ENCODE measurements at places on chromosomes 16 and 17.
A peak's percentile ranks its signal among the peaks of the same experiment; 100 is the strongest.

GRCh38 chr16:85149776-85150175, 37.5 kb upstream of the CIBAR2 start:
- DNase-seq: no peak

- no peak for DNase-seq
Observed at GRCh38 chr16:84199097-84199496, 8.1 kb downstream of the ADAD2 start.

GRCh38 chr17:15171167-15172047, 93.7 kb downstream of the PMP22 start:
- DNase-seq: peak; percentile 8

GRCh38 chr17:19771971-19772630, 24.0 kb upstream of the ALDH3A1 start:
- no peak for DNase-seq

DNA sequence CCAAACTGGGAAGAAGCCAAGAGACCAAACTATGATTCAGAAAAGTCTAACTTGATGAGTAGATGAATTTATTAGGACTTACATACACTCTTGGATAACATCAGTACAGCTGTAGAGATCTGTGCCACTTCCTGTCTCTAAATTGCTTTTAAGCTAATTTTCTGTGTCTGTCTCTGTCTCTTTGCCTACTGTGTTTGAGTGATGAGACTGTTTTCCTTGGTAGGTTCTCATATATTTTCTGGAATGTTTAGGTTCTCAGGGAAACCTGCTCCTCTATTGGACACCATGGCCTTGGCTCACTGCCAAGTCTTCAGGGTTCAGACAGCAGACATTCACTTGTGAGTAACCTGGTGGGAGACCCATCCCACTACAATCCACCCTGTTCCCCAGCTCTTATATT, 103.5 kb upstream of the KIF2B start:
- no peak for DNase-seq

- DNase-seq: no peak
Observed at GRCh38 chr16:56652600-56652999, 914 bp downstream of the MT1B start.

DNA sequence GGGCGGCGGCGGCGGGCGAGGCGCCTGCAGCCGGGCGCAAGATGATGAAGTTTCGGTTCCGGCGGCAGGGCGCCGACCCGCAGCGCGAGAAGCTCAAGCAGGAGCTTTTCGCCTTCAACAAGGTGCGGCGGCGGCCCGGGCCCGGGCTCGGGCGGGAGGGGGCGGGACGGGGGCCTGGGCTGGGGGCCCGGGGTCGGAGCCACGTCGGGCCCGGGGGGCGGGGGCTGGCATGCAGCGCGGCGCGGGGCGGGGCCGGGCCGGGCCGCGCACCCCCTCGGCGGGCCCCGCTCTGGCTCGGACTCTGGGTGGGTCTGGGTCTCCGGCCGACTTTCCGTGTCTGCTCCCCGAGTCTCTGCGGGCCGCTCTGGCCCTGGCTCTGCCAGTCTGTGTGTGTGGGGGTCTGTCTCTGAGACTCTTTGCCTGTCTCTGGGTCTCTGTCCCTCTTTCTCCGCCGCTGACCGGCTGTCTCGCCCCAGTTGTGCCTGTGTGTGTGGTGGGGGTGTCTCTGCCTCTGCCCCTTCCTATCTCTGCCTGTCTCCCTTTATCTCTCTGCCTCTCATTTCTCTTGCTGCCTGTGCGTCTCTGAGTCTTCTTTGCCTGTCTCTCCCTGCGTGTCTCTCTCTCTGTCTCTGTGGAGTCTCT, 328 bp downstream of the LLGL1 start:
- no peak for DNase-seq

DNA sequence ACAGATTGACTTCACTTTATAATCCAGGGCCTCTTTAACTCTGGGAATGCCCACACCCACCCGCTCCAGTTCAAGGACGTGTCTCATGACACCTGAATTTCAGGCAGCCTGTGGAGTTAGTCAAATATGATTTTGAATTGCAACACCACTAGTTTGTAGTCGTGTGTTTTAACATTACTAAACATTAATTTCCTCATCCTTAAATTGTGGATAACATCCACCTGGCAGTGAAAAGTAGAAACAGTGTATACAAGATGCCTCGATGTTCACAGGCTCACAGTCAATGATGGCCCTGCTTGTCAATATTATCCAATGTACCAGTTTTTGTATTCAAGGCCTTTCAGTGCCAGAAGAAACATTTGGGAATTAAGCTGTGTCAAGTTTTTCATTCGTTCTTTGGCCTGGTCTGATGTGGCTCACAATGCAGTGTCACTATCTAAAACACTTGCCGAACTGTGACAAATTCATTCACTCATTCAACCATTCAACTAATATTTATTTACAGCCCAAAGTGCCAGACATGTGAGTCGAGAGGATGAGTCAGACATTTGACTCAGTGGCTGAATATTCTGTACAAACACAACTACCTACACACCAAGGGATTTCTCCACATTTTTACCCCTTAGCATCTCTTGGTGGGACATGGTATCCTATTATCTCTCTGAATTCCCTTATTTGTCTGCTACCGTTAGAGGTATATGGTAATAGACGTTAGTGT, 1.4 kb downstream of the MEIOB start:
- DNase-seq: no peak

DNA sequence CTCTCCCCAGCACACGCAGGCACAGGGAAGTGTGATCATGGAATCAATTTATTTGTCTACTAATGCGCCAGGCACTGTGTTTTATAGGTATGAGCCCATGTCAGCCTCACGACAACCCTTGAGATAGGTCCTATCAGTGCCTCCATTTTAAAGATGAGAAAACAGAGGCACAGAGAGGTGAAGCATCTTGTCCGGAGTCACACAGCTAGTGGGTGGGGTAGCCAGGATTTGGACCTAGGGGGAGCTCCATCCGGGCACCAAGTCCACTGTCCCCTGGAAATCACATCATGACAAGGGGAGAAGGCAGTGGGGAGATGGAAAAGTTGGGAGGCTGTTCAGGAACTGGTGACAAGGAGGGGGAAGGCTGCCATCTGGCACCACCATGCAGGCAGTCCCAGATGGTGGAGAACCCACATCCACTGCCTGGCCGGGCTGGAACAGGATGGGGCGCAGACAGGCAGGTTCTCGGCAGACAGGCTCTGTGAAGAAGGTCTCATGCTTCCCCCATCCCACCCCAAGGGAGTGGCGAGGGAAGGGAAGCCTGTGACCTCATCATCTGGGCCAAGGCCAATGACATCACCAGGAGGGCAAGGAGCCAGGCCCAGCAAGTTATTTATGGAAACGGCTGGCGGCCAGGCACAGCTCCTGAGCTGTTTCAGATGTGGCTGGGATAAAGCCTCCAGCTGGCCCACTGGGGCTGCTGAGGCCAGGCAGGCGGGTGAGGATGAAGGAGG, 126.0 kb upstream of the SDK2 start:
- peak; percentile 88 for DNase-seq

DNA sequence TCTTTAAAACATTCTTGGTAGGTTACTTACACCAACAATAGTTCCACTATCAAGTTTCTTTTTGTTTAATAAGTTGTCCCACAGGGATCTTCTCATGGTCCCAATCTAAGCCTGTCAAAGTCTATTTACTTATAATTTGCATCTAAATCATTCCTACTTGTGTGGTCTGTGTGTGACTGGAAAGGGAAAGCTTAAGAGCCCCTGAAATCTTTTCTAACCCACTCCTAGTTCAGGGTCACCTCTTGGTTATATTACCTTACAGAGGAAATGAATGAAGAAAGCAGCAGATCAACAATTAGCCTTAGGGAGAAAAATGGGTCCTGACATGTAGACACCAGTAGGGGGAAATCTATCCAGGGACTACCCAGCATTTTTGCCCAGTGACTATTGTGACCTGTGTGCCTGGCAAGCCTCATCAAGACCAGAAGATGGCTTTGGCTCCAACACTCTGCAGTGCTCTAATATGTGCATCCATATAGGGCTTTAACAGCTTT, 110.4 kb upstream of the HAS3 start:
- peak; percentile 52 for DNase-seq

DNA sequence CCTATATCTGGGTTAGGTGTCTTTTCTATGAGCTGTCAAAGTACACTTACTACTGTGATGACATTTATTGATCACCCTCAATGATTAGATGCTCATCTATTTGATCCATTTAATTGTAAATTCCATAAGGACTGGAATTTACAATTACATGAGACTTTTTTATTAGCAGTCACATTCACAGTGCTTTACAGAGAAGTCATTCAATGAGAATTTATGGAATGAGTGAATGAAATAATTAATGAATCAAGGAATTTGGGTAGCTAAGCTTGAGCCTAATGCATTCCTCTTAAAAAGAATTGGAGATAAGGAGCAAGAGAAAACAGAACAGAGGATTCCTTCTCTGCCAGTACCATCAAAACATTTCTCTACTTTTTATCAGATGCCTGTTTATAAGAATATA, 1437.5 kb upstream of the CDH8 start:
- no peak for DNase-seq

DNA sequence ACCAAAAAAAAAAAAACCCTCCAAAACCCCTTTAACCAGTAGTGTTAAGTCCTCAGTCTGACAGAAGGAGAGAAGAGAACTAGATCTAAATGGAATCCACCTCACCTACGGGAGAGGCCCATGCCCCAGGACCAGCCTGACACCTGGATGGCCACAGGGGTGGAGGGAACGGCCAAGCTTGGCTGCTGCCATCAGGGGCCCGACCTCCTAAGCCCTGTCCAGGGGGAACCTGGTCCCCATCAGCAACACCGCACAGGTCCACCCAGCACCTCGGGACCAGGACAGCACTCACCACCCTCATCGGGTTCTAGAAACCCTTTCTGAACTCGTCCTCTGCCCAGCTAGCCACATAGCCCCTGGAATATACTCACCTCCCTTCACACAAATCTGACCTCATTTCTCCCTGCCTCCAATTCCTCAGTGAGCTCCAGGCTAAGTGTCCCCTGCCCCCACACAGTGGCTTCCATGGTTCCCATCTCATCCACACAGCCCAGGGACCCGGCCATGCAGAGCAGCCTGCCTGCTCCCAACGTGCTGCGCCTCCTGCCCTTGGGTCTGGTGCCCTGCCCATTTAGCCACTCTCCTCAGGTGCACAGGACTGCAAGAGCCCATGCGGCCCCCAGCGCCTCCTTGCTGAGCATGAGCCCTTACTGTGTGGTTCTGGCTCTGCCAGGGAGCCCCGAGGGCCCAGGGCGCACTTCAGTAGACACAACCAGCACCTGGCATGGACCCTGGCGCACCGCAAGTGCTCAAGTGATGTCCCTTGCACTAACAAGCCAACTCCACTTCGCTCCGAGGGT, 18.3 kb upstream of the CYTH1 start:
- no peak for DNase-seq

DNA sequence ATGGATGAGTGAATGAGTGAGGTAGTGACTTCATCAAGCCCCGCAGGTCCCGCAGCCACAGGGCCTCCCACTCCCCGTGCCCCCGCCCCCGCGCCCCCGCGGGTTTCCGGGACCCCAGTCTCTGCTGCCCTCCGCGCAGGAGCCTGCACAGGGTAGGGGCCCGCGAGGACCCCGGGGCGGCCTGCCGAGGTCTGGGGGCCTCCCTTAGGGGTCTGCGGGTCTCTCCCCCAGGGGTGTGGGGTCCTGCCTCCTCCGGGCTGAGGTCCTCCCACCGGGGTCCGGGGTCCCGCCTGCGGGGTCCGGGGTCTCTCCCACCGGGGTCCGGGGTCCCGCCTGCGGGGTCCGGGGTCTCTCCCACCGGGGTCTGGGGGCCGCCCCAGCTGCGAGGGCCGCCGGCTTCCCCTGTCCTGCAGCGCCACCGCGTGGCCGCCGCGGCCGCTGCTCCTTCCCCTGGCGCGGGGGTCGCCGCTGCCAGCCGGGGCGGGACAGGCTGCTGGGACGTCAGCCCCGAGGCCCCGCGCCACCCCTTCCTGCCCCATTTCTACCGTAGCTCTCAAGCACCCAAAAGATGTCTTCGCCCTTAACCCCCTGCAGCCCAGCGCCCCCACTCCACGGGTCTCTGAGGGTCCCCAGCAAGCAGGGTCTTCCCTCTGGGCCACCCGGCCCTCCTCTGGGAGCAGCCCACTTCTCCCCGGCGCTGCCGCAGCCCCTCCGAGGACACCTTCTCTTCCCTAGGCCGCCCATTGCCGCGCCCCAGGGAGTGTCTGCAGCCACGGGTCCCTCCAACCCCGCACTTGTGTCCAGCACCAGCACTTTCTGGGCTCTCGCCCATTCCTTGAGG, 10.4 kb upstream of the CHMP6 start:
- peak; percentile 52 for DNase-seq

- no peak for DNase-seq
Observed at GRCh38 chr16:71246309-71246708, 15.8 kb upstream of the HYDIN start.

DNA sequence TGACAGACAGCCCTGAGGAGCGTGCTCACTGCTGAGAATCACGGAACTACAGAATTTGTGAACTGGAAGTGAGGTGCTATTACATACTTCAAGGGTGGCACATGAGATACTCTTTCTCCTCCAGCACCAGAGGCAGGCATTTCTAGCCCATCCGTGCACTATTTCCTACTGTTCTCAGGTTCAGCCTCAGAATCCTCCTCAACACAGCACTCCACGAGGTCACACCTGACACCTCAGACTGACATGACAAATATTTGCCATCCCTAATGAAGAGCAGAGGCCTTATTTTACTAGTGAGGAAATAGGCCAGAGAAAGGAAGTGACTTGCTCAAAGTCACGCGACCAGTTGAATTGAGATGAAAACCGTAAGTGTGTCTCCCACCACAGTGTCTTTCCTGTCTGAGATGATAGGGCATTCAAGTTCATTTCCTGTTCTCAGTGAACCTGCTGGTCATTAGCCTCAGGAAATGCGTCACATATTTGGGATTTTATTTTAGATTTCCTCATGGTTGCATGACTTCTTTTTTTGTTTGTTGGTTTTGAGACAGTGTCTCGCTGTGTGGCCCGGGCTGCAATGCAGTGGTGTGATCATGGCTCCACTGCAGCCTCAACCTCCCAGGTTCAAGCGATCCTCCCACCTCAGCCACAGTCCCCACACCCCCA, 23.6 kb downstream of the SEZ6 start:
- no peak for DNase-seq

- DNase-seq: peak; percentile 30
Observed at GRCh38 chr17:74635418-74635817, 11.9 kb upstream of the CD300E start.

DNA sequence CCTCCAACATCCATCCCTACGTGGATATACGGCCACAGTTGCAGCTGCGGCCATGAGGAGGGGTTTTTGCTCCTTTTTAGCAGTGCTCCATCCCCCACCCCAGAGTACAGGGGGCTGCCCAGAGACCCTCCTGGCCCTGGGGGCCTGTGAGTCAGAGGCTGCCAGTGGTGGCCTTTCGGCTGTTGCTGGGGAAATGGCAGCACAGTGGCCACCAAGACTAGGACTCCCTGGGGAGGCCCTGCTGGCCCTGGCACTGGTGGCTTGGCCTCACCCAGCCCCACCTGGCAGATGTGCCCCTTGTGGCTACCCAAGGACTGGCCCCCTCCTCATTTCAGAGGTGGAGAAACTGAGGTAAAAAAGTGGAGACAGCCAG, 29.1 kb downstream of the RAI1 start:
- DNase-seq: no peak

GRCh38 chr16:85552980-85553435, 60.1 kb upstream of the GSE1 start:
- DNase-seq: no peak

- no peak for DNase-seq
Observed at GRCh38 chr17:67602974-67603373, 114.8 kb upstream of the NOL11 start.

- DNase-seq: no peak
Observed at GRCh38 chr17:76208120-76208519, 32.2 kb downstream of the RNF157 start.
